ENCODE measurements at places on chromosomes 1 and 21. TPM values are rescaled to one million over a fixed set of nuclear protein-coding genes. Genes with fewer than 3 reads are reported as not detected.

Gene SLC45A3
- 5.2 TPM for total RNA-seq

Gene NIT1
- 31.9 TPM for total RNA-seq

Gene PTPN22
- 0.44 TPM for total RNA-seq

Gene GLIS1
- 0.16 TPM for total RNA-seq

Gene ETV3L
- not detected for total RNA-seq

Data from left ventricle myocardium inferior (tissue), 1 donor.